ENCODE measurements at places on chromosomes 2 and 18.
A peak's percentile ranks its signal among the peaks of the same experiment; 100 is the strongest.

GRCh38 chr2:15829985-15830384 is 110.4 kb upstream of the MYCN start:
- no peak for DNase-seq

DNA sequence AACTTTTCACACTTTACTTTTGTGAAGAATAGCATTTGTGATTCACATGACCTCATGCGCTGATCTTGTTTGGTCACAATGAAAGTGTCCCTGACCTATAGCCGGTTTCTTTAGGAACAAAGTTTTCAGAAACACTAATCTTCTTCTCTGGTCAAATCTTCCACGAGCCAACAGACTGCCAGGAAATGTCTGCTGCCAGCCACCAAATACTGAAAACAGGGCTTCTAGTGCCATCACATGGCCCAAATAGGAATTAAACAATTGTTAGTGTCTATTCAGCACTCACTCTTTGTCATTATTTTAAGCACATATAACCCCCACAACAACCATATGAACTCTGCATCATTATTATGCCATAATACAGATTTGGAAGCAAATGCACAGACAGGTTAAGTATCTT is 286.5 kb upstream of the SYT4 start:
- peak; percentile 87 for DNase-seq

DNA sequence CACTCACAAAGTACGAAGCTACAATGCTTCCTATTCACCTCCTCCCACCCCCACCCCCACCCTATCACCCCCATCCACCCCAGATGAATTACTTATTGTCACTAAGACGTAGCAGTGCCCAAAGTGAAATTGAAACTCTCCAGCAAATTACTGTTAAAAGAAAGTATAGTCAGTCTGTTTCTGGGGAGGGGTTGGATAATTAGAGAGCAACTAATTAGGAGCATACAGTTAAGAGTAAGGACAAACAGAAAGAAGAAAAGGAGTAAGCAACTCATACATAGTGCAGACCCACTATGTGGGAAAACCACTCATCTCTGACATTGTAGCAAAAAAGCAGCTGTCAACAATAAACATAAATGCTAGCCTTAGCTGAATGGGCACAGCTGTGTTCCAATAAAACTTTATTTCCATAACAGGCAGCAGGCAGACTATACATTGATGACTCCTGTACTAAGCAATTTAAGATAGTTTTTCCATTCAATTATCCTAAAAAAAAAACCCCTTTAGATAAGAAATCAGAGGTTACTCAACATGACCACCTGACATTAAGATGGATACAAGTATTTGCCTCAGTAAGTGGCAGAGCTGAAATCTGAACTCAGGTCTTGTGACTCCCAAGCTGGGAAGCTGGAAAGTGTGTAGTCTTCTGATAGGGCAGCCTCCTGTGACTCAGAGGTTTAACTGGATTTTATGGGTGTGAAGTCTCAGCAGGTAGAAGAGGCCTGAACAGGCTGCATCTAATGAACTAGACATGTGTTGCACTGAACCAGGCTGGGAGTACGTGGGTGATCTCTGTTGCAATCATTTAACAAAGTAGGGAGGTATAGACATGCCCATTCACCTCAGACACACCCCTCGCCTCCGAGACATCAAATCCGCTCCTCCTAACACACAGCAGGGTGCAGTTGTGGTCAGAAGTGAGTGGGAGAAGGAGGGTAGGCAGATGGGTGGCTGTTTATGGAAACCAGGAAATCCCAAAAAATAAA is 171.8 kb upstream of the KLF7 start:
- no peak for DNase-seq

GRCh38 chr2:192087398-192087958 is 107.3 kb downstream of the TMEFF2 start:
- DNase-seq, result no peak

DNA sequence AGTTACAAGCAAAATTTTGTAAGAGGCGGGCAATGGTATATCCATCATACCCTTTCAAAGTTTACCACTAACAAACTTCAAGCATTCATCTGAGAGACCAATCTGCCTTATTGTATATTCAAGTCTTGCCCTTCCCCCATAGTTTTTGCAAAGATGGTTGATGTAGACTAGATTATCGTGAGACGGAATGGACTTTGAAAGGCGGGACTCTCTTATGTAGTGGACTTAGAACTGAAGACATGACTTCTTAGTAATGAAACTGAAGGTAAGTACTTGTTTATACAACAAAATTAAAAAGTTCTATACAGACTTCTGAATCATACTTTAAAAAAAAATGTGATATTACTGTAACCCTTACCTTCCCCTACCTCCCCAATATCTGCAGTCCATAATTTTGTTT is 10.4 kb downstream of the AP1S3 start:
- DNase-seq, result no peak

GRCh38 chr2:120564213-120565094 is 171.2 kb upstream of the GLI2 start:
- peak; percentile 62 for DNase-seq

DNA sequence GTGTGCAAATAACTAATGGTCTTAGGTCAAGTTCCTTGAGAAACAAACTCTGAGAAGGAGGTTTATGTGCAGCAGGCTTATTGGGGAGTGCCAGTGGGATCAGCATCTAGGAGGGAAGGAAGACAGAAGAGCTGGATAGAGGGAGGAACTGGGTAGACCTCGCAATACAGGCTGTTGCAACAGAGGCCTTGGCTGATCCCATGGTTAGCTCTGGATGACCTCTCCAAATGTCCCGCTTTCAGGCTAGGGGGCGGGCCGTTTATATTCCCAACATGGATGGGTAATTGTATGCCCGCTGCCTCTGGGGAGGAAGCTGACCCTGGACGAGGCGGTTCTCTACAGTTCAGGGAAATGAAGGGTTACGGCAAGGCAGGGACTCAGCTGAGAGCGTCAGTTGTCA is 14.7 kb upstream of the CAPN13 start:
- DNase-seq, result no peak

GRCh38 chr2:106257135-106257534 is 63.0 kb upstream of the UXS1 start:
- no peak for DNase-seq

DNA sequence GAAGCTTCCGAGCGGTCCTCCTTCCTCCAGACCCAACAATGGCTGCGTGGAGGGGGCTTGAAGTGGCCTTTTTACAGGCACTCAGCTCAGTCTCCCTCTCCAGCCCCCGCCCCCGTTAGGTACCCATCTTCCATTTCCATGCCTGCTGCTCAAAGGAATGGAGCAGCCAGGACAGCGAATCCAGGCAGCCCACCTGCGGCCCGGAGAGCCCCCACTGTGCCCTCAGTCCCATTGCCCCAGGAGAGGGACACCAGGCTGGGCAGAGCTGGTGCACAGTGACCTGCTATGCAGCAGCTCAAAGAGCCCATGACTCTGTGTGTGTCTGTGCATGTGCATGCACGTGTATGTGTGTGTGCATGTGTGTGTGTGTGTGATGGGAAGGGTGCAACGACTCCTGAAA is 10.6 kb upstream of the POMC start:
- no peak for DNase-seq

DNA sequence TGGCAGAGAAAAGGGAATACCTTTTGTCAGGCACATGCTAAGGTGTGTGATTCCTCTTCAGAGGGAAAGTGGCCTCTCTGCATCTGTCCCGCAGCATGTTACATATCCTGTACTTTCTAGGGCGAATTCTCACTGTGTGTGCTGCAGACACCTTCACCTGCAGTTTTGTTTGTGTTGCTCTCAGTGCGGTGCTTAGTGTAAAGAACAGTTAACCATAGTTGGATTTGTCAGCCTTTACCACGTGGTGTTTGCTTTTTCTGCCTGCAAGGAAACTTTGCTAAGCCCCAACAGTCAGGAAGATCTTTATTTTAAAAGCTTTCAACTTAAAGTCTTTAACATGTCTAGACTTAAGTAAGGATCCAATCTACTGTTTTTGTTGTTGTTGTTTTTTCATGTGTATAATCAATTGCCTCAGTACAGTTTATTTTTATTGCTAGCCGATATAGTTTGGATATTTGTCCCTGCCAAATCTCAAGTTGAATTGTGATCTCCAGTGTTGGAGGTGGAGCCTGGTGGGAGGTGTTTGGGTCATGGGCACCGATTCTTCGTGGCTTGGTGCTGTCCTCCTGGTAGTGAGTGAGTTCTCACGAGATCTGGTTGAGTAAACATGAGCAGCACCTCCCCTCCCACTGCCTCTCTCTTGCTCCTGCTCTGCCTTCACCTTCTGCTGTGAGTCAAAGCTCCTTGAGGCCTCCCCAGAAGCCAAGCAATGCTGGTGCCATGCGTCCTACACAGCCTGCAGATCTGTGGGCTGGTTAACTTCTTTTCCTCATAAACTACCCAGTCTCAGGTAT is 90.6 kb downstream of the SNTG2 start:
- peak; percentile 84 for DNase-seq

- DNase-seq, result no peak
Observed at GRCh38 chr18:25044694-25045093, 307.3 kb downstream of the ZNF521 start.

GRCh38 chr18:7871560-7872456 is 304.7 kb downstream of the PTPRM start:
- DNase-seq, result no peak

DNA sequence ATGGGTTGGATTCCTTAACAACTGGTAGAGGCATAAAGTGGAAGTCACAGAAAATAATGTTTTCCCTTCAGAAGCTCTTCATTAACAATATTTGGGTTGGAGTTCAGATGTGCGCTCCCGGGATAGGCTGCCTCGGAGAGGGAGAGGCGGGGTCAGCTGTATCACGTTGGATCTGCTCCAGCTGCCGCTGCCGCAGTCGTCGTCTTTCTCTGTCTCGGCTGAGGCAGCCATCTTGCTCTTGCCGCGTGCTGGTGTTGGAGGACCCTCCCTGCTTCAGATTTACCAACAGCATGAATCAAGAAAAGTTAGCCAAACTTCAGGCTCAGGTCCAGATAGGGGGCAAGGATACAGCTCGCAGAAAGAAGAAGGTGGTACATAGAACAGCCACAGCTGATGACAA is 35.1 kb downstream of the TANC1 start:
- no peak for DNase-seq

DNA sequence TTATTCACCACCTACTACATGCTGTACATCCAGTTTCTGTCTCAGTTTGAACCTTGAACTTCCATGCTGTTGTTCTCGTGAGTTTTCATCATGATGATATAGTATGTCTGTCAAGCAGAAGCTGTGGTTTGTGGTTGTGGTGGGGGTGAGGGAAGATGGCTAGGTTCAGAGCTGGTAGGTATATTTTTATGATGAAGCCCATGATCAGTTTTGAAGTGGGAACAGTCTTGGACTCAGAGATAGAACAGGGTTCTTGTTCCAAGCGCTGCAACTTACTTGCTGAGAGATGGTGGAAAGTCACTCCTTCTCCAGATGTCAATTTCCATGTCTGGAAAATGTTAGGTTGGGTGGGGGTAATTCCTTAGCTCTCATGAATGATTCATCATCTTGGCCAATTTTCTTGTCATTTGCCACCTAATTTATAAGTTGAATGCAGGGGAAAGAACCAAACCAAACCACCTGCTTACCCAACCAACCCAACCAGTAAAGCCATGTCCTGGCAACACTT is 21.6 kb downstream of the PMAIP1 start:
- DNase-seq, result no peak

DNA sequence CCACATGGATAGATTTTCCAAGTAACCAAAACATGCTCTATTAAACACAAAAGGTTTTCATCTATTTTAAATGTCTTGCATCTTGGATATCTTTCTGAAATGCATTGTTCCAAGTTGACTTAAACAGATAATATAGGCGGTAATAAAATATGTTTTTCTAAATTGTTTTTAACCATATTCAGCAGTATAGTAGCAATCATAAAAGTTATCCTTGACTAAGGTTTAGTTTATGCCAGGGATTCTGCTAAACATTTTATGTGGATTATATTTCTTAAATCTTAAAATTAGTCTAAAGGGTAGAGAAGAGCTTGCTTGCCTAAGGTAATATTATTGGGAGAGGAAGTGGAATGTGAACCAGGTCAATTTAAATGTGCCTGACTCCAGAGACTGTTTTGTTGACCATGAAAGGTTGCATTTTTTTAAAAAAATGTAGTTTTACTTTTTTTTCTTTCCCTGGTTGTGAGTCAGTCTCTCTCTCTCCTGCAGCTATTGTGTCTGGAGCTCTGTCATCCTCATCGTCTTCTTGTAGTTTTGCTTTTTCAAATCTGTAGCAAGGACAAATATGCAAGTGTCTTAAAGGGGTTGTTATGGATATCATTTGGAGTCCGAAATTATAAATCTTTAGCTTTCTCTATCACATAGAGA is 309.1 kb upstream of the COL3A1 start:
- no peak for DNase-seq

- peak; percentile 80 for DNase-seq
Observed at GRCh38 chr18:76264876-76265250, 230.2 kb downstream of the ZNF516 start.

DNA sequence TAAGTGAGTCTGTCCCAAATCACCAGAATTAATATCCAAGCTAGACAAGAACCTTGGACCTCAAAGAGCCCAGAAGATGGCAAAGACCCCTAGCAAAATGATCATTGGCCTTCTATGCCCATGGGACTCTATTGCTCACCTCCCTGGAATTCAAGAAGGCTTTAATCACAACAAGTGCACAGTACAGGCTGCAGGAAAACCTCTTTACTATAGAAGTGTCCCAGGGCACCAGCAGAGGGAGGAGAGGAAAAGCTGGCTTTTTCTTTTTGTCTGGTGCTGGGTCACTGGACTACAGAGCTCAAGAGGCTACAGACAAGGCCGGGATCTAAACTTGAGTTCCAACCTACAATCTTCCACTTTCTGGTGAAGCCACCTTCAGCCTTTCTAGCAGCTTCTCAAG is 88.3 kb upstream of the PPP1CB start:
- DNase-seq, result no peak

GRCh38 chr2:134224005-134224404 is 29.9 kb upstream of the MGAT5 start:
- no peak for DNase-seq

DNA sequence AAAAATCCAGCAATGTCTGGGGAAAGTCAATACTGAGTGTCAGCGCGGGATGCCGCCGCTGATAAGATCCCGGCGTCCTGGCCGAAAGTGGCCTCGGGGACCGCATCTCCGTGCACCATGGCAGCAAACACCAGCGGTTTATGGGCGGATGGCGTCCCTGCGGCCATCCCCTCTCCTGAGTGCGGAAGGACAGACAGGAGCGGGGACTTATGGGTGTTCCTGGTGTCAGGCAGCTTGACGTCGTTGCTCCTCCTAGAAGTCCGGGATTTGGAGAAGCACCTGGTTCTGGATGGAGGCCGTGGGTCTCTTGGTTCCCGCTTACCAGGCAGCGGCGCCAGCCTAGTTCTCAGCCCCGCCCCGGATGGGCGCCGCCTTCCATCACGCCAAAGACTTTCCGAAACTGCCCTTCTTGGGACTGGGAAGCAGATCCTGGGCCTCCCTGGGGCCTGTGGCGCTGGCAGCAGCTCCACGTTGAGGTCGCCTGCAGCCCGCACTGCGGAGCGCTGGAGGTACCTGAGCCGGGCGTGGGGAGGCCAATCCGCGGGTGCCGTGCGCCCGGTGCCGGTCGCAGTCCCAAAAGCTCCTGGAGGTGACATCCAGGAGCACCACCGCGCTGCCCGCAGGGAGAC is 119.1 kb downstream of the CCDC74A start:
- DNase-seq, result no peak

Data from NCI-H510A treated with DMSO at 0.1 percent for 48 hours (cell line).